Germinal center (tissue), 1 donor: ENCODE measurements at places on chromosomes 5 and 9.

GRCh38 chr5:178319541-178320041 lies 87.0 kb upstream of the PHYKPL start:
- DNase-seq, result no peak

DNA sequence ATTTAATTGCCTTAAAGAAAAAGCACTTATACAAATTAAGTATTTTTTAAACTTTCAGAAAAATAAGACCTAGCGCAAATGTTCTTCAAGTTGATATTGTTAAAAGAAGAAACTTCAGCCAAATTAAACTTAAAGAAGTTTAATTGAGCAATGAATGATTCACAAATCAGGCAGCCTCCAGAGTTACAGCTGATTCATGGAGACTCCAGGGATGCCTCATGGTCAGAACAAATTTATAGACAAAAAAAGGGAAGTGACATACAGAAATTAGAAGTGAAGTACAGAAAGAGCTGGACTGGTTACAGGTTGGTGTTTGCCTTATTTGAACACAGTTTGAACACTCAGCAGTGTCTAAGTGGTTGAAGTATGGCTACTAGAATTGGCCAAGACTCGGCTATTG lies 60.3 kb downstream of the CDKN2A start:
- no peak for DNase-seq

GRCh38 chr5:115184770-115185169 lies 15.1 kb upstream of the TRIM36 start:
- DNase-seq, result no peak

DNA sequence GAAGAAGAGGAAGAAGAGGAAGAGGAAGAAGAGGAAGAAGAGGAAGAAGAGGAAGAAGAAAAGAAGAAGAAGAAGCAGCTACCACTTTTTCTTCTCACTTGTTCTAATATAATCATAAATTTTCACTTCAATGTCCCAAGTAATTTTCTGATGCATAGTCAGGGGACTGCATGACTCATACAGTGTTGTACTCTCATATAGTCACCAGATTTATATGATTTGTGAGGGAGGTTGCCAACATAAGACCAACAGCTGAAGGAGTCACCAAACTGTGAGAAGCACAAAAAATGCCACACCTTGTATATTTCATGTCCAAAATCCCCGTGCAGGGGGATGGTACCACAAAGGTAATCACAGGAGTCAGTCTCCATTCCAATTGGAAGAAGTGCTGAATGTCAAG lies 32.7 kb upstream of the DMRTA1 start:
- DNase-seq, result no peak

GRCh38 chr5:107876261-107876660 lies 205.5 kb upstream of the EFNA5 start:
- DNase-seq, result no peak

GRCh38 chr9:129348890-129349664 lies 171.0 kb upstream of the IER5L start:
- DNase-seq, result no peak

GRCh38 chr5:57698802-57699201 lies 216.2 kb upstream of the ACTBL2 start:
- no peak for DNase-seq

GRCh38 chr5:173016598-173017046 lies 33.1 kb downstream of the ATP6V0E1 start:
- no peak for DNase-seq

- DNase-seq, result no peak
Observed at GRCh38 chr9:18253950-18254349, 220.0 kb upstream of the ADAMTSL1 start.

DNA sequence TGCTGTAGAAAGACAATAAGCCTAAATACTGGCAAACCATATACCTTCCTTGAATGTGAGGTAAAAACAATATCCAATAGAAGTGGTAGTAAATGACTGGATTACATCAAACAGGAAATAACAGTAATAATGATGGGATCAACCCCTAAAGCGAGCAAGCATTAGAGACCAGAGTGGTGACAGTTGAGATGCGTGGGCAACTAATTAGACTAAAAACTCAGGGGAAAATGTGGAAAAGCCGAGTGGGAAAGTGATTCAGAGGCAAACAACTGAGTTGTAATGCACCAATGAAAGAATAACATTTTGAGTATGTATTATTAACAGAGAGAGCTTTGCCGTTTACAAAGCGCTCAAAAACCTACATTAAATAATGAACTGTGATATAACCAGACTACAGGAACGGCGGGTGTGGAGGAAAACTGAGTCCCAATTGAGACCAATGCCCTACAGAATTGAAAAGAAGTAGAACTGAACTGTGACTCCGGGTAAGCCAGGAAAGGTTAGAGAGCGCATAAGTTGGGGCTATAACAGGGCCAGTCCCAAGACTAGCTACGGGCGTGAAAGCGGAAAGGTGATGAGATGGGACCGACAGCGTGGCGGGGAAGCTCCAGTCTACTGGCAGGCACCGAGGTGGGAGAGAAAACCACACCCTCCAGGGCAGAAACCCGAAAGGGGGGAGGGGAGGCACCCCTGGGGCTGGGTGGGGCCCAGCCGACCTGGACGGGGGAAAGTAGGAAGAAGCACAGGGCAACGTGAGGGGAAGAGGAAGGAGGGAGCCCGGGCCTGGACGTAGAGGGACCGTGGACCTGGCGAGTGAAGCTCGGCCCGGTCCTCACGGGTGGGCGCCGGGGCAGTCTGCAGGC lies 592 bp downstream of the UBAP2 start:
- peak; percentile 56 for DNase-seq

GRCh38 chr5:120550358-120550757 lies 86.3 kb downstream of the PRR16 start:
- DNase-seq, result no peak
